ENCODE measurements at places on chromosomes 2 and 18. TPM values are rescaled to one million over a fixed set of nuclear protein-coding genes. Genes with fewer than 3 reads are reported as not detected.

- DNase-seq = no peak
These were observed 32.2 kb downstream of the GPR39 start for GRCh38 chr2:132448771-132449170.

The MLPH gene
- total RNA-seq = 23.4 TPM

GRCh38 chr2:70718241-70718640 is 49.8 kb downstream of the ADD2 start:
- no peak for DNase-seq

DNA sequence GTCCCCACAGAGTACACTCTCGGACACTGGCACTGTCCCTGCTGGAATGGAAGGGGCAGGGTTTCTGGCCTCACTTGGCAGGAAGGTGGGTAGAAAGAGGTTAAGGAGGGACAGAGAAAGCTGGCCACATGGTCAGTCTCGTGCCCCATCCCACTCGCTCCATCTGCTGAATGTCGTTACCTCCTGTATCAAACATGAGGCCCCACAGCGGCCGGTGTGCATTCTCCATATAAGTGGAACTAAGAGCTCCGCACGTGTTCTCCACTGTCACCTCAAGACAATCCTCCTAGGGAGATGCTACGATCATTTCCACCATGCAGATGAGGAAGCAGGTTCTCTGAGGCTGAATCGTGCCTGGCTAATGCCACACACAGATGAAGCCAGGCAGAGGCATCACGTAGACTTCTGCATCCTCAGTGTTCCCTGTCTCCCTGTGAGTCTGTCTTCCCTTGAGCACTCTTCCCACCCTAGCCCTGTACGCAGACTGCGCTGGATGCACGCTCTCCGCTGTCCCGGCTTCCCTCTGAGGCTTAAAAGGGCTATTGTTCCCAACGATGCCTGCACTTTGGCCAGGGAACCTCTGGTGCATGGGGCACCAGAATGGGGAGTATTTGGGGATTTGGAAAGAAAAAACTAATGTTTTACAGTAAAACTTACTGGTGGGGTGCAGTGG is 35.1 kb downstream of the MAL start:
- DNase-seq = no peak

DNA sequence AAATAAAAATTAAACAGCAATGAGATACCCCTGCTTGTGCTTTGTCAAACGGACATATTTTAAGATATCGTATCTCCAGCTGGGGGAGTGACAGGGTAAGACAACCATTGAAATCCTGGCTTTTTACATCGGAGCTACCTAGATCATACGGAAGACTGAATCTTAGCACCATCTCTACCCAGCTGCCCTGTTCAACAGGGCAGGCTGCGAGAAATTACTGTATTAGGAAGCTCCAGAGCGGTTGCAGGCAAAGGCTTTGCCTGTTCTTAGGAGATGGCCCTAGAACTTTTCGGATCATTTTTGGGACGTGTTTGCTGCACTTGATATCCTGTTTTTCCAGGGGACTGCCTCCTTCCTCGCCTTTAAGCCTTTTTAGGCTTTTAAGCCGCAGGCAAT is 2.0 kb upstream of the PRKCE start:
- no peak for DNase-seq

- no peak for DNase-seq
These were observed 4.2 kb downstream of the CNDP2 start for GRCh38 chr18:74500372-74500771.
